Mesothelial cell of epicardium (in vitro differentiated cells): ENCODE measurements at places on chromosomes 7 and 10.

DNA sequence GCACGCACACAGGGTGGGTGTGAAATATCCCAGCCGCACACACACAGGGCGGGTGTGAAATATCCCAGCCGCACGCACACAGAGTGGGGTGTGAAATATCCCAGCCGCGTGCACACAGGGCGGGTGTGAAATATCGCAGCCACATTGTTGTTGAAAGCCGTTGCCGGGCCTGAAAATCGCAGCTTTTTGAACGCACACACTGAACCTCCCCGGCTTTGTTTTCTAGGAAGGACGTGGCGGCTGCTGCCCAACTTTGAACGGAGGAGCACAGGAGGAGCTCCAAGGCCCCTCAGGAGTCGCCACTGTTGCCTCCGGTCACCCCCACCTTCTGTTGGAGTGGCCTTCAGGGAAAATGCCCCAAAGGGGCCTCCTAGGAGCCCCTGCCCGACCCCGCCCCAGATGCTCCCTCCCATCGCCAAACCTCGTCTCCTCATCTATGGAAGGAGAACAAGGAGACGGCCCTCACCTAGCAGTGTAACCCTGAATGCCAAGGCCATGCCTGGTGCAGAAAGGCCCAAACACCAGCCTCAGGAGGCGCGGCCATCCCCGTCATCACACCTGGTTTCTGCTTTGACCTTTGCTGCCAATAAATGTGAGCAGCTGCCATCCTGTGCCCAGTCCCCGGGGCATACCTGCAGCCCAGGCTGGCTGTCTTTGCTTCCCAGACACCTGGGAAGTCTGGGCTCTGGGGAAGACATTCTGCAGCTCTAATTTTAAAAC is 318.6 kb downstream of the PTPRN2 start:
- DNase-seq, result no peak

GRCh38 chr7:1134951-1135350 is 25.0 kb downstream of the ZFAND2A start:
- DNase-seq, result no peak

DNA sequence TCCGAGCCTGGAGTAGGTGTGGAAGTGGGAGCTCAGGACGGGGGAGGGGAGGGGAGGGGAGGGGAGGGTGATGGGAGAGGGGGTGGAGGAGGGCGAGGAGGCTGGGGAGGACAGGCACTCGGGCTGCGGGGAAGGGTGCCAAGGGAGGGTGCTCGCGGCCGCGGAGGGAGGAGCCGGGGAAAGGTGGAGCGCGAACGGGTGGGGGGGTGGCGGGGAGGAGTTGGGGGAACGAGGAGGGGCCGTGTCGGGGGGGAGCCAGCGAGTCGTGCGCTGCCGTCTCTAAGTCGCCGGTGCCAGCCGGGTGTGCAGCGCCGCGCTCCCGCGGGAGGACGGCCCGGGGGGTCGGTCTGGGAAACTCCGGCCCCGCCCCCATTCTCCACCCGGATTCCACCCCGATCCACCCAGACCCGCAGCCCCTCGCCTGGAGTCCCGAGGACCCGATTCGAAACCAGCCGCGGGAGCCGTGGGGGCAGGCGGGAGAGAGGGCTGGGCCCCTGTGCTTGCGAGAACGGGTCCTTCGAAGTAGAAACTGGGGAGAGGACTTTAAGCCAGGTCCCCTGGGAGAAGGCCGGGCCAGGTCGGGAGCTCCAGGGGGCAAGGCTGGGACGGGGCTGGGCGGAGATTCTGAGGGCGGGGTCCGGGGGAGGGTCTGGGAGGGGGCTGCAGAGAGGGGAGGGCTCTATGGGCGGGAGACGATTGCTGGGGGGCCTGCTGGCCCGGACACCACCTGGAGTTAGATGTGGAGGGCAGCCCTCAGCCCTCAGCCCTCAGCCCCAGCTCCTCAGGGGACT is at the start of gene ZNF467:
Gene ZNF467, minus strand, starts transcription at position 143 of the 791 bp plus-strand sequence. CDS start 2,556 bp downstream, outside the sequence.
- DNase-seq, result peak; percentile 73

GRCh38 chr10:32988604-32989003 is 30.6 kb upstream of the ITGB1 start:
- DNase-seq, result no peak

GRCh38 chr7:45670717-45671116 is 96.5 kb downstream of the ADCY1 start:
- DNase-seq, result no peak

- no peak for DNase-seq
Observed at GRCh38 chr7:88665892-88666514, 93.5 kb upstream of the ZNF804B start.
